ENCODE measurements at places on chromosomes 3 and 15.

DNA sequence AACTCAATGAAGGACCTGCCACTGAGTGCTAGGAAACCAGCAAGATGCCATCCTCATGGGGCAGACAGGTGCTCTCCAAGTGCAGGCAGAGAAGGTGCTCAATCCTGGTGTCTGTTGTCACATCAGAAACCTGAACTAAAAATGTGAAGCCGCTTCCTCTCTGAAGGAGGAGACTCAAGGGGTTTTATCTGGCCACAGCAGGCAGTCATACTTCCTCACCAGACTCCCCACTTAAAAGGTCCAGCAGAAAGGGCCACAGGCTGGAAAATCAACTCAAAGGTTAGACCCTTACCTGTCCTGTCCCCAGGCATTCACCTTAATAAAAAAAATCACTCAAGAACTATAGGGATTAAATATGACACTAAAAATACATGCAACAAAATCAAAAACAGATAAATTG, 4.8 kb downstream of the CCDC12 start:
- DNase-seq = no peak

- no peak for DNase-seq
Measured at GRCh38 chr15:49115062-49115461, 40.3 kb downstream of the COPS2 start.

DNA sequence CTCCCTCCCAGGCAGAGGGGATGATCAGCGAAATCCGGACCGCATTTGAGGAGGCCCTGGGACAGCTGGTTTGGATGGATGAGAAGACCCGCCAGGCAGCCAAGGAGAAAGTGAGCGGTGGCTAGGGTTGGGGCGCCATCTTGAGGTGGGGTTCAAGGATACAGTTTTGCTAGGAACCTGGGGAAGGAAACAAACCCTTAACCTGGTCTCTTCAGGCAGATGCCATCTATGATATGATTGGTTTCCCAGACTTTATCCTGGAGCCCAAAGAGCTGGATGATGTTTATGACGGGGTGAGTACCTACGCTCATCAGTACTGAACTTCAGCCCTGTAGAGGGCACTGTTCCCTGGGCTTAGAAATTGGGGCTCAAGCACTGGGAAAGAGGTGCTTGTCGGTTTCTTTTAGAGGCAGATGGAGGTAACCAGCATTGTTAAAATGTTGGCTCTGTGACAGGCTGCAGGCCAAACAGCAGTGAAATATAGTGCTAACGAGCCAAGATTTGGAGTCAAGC, 9.6 kb upstream of the PSMD2 start:
- DNase-seq = peak; percentile 56

GRCh38 chr15:73745073-73745472, 8.1 kb downstream of the INSYN1 start:
- DNase-seq = no peak

GRCh38 chr3:155805204-155805801, 775 bp downstream of the C3orf33 start:
- DNase-seq = no peak
